ENCODE measurements at places on chromosomes 5 and 9.

GRCh38 chr9:23826120-23826629 is at the start of gene ELAVL2:
ELAVL2 (minus strand) TSS chr9:23826240; CDS start chr9:23762234, 64,006 bp downstream.
- peak; percentile 97 for DNase-seq

- DNase-seq = no peak
Measured at GRCh38 chr9:127731938-127732337, 3.2 kb downstream of the TOR2A start.

- DNase-seq = no peak
Measured at GRCh38 chr9:86768709-86769108, 178.6 kb downstream of the GAS1 start.

DNA sequence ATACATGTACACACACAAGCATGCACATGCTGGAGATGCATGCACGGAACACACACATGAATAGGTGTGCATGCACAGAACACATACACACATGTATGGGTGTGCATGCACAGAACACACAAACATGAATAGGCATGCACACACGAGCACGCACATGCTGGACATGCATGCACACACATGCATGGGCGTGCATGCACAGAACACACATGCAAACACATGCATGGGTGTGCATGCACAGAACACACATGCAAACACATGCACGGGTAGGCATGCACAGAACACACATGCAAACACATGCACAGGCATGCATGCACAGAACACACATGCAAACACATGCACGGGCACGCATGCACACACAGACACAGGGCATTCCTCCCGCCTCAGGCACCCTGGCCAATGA is 382.3 kb downstream of the IRX2 start:
- no peak for DNase-seq

DNA sequence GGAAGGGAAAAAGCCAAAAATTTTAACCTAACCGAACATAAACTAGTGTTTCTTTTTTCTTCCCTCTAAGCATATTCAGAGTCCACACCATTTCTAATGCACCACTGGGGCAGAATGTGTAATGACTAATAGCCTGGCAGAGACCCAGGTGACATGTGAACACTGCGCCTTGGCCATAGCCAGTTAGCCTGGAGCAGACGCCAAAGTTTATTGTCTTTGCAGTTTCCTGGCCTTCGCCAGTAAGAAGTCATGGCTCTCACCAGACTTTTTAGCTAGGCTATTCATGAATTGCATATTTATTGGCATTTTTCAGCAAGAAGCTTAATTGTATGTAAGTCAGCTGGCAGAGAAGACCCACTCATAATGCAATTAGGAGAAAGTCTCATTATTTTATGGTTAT is 182.8 kb upstream of the SLC27A6 start:
- no peak for DNase-seq

DNA sequence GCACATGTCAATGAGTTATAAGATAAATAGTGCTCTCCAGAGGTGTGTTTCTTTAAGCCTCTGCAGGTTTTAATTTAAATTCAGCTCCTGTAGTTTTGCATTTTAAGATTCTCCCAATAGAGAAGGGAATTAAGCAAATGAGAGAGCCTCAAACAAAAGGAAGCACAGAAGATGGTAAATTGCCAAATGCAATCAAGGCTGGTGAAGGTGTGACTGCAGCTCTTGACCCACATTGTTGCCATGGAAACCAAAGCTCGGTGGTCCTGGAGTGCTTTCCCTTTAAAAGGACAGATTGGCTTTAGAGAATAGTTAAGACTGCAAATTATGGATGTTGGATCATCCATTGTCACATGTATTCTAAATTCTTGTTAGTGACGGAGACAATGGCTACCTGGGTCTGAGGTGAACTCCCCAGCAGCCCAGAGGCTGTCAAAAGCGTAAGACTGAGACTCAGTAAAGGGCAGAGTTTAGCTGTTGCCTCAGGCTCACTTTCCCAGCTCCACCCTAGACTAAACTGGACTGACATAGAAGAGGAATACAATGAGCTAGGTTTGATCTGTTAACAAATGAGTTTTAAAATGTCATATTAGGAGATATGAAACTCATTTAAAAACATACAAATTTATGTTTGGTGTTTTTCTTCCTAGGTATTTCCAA is 12.3 kb downstream of the GAPT start:
- no peak for DNase-seq

DNA sequence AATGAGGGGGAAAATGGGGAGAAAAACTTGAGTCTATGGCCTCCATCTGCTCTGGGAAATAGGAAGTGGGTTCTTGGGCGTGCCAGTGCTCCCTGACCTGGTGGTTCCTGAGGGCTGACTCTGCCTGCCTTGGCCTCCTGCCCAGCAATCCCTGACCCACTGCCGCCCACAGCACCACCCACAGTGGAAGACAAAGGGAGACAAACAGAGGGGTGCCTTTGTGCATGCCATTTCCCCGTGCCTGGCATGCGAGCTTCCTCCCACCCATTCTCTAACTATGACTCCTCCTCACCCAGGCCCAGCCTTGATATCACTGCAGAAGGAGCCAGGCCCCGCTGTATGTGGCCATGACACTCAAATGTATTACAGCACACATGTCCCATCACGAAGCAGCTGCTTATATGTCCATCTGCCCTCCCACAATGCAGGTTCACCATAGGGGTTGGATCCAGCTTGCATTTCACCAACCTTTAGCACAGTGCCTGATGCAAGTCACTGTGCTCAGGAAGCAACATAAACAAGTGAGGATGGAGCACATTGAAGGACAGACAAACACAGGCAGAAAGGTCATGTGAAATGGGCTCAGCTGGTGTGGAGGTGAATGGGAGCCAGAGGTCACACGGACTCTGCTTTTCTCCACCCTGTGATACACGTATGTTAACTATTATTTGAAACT is 84.4 kb downstream of the ADRB2 start:
- no peak for DNase-seq

- DNase-seq = no peak
Measured at GRCh38 chr5:136001466-136001981, 27.3 kb upstream of the TGFBI start.

DNA sequence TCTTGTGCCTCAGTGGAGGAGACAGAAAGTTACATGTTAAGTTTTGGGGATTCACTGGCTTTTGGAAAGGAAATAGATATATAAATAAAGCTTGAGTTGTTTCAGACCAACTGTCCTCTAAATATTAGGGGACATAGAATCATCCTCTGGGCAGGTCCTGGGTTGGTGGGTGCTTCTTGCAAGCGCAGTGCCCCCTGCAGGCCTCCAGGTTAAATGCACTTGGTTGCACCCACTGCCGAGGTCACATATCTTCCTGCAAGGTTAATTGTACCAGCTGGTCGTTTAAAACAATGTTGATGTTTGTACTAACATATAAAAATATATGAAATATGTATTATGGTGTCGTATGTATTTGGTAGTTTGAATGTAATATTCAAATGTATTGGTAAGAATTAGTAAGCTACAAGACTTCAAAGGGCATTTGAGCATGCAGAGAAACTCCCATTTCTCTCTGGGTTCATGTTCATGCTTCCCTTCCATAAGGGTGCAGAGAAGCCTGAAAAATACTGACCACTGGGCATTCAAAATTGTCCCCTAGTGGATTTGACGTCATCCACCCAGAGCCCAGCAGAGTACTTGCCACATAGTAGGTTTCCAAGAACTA is 87.0 kb downstream of the ZNF618 start:
- DNase-seq = no peak

- no peak for DNase-seq
Measured at GRCh38 chr5:163162645-163163044, 274.8 kb upstream of the CCNG1 start.

DNA sequence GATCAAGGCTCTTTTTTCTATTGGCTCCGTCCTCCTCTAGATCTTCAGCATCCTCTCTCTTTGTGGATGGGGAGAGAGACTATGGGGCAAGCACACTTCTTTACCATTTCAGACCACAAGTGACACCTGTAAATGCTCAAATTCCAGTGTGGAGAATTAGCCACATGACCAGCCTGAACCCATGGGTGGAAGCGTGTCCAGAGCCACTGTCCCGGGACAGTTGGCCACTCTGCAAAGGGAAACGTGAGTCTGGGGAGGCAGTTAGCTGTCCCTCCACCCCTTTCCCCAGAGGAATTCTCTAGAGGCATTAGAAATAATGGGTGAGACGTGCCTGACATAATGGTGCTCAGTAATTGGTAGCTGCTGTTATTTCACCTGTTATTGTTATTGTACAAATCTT is 40.9 kb downstream of the AMBP start:
- no peak for DNase-seq

DNA sequence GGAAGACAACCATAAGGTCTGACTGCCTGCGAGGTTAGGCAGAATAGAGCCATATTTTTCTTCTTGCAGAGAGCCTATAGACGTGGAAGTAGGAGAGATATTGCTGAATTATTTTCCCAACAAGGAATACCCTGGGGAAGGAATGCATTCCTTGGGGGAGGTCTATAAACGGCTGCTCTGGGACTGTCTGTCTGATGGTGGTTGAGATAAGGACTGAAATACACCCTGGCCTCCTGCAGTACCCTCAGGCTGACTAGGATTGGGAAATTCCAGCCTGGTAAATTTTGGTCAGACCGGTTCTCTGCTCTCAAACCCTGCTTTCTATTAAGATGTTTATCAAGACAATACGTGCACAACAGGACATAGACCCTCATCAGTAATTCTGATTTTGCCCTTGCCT is 617.5 kb upstream of the GRIN3A start:
- no peak for DNase-seq

DNA sequence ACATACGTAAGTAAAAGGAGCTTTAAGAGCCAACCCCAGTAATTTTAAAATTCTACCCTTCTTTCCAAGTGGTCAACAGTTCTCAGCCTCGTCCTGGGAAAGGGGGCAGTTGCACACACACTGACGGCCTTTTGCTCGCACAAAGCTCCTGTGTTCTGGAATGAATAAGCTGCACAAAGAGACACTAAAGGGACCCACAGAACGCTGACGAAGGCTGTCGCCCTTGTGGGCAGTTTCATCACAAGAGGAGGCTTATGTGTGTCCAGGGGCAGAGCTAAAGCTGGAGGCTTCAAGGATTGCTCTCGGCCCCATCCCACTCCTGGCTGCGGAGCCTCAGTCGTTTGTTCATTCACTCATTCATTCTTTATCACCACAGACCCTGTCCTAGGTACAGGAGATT is 67.0 kb upstream of the NEK6 start:
- no peak for DNase-seq

DNA sequence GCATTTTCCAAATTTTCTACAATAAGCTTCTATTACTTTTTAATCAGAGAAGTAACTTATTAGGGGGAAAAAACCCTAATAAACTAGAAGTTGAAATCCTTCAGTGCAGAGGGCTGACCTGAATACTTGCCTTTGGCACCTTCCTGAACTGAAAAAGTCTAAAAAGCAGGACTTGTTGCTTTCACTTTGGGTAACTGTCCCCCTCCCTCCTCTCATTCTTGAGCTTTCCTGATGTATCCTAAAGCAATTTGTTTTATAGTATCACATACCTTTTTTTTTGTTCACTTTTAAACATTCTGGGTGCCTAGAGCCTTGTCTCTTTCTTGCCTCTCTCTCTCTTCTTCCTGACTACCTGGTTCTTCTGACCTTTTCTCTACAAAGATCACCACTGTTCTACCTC is 64.0 kb upstream of the ERBIN start:
- DNase-seq = no peak

DNA sequence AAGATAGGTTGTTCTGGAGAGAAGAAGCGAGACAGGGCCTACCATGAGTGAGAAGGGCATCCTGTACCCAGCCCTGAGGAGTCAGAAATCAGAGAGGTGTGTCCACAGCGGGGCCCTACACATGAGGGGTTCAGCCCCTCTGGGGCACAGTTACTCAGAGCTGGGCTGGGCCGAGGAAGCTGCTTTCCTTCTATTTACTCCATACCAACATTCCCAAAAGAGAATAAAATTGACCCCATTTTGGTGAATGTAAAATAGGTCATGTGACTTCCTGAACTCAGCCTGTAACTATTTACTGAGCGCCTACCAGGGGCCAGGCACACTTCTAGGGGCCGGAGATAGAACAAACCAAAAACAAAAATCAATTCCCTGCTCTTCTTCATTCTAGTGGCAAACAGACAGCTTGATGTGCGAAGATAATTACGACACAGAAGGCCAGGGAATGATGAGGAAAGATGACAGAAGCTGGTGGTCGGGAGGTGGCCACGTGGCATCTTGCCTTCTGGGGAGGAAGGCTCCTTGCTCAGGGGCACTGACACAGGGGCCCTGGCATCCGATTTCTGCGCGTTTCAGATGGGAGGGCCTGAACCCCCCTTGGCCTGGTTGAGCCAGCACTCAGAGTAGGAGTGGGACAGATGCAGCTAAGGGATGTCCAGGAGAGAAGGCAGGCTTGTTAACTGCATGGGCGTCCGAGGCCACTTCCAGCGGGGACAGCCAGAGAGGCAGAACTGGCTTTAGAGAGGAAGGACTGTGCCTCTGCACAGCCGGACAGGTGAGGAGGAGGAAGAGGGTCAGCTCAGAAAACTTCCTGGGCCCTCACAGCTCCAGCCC is 121.8 kb downstream of the NSG2 start:
- no peak for DNase-seq

- no peak for DNase-seq
Measured at GRCh38 chr5:109907731-109908130, 218.0 kb downstream of the MAN2A1 start.

DNA sequence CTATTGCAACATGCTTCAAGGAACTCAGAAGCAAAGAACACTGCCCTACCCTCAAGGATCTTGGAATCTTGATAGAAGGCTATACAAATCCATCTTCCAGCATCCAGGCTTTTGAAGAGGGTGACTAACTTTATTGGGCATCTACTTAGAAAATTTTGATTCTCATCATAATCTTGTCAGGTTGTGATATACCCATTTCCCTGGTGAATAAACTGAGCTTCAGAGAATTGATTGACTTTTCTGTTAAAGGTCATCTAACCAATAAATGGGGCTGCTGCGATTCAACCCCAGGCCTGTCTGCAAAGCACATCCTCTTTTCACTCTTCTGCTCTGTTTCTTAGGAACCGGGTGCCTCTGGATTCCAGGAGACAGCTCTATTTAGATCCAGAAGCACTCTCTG is 19.9 kb upstream of the INSYN2B start:
- no peak for DNase-seq

DNA sequence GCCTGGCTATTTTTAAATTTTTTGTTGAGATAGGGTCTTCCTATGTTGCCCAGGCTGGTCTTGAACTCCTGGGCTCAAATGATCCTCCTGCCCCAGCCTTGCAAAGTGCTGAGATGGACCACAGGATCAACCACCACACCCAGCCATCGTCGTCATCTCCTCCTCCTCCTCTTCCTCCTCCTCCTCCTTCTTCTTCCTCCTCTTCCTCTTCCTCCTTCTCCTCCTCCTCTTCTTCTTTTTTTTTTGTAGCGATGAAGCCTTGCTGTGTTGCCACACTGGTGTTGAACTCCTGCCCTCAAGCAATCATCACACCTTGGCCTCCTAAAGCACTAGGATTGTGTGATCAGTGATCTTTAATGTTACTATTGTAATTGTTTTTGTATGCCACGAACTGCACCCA is 49.4 kb upstream of the ERBIN start:
- DNase-seq = no peak

GRCh38 chr5:72407541-72407940 is 87.4 kb downstream of the PTCD2 start:
- no peak for DNase-seq

DNA sequence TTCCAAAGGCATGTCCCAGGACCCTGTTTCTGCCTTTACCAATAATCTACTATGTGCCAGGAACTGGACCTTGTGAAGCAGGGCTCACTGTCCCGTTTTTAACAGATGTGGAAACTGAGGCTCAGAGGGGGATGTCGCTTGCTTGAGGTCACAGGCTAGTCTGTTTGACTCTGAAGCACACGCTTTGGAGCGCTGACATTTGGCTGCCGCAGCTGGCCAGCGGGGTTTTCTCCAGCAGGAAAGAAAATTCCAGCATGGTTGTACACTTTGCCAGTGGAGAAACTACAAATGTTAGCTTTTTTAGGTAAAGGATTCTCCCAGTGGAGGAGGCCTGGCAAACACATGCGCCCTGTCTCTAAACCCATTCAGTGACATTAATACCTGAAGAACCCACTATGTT is 50.5 kb downstream of the SH3PXD2B start:
- no peak for DNase-seq

All from NCI-H1694 (cell line).